ENCODE measurements at places on chromosomes 3 and 15. TPM values are rescaled to one million over a fixed set of nuclear protein-coding genes. Genes with fewer than 3 reads are reported as not detected.

Gene CYP1A2
- not detected for total RNA-seq

Gene CCR9
- total RNA-seq: not detected

Gene RHOV
- total RNA-seq: not detected

Gene GPR156
- total RNA-seq: 0.49 TPM

Gene HEG1
- 195 TPM for total RNA-seq

Gene OCA2
- not detected for total RNA-seq

Gene LCTL
- total RNA-seq: 0.32 TPM

Gene SPESP1
- 14.3 TPM for total RNA-seq

Gene ZNF80
- total RNA-seq: not detected

Gene CCDC9B
- 1.1 TPM for total RNA-seq

Gene SLC9C1
- total RNA-seq: 0.16 TPM

Gene SLC2A2
- not detected for total RNA-seq

Gene MLF1
- 4.9 TPM for total RNA-seq

Gene CASR
- total RNA-seq: not detected

Gene ABHD17C
- 15.4 TPM for total RNA-seq

Gene ITPKA
- total RNA-seq: 0.49 TPM

Gene PRRT3
- total RNA-seq: 2.8 TPM

Gene RABL3
- total RNA-seq: 17.0 TPM

Gene IL5RA
- total RNA-seq: not detected

Gene SERPINI2
- not detected for total RNA-seq

Gene LRRC2
- 0.32 TPM for total RNA-seq

Gene IL1RAP
- 31.6 TPM for total RNA-seq

Gene SPSB4
- not detected for total RNA-seq

Gene EFCC1
- not detected for total RNA-seq

Gene CRTC3
- total RNA-seq: 20.6 TPM

Gene TGM4
- total RNA-seq: not detected

Gene LRRC34
- 10.5 TPM for total RNA-seq

Gene RASGRF1
- not detected for total RNA-seq

Gene NTRK3
- total RNA-seq: 2.3 TPM

Gene RARRES1
- 13.9 TPM for total RNA-seq

Gene TIGIT
- 0.32 TPM for total RNA-seq

Gene BOC
- 10.4 TPM for total RNA-seq

Gene FBLN2
- 485 TPM for total RNA-seq

Gene GNAT1
- total RNA-seq: not detected

Gene DGKG
- 0.72 TPM for total RNA-seq

Gene C2CD4A
- 7.9 TPM for total RNA-seq

Gene GPR149
- total RNA-seq: not detected

Gene FAM3D
- not detected for total RNA-seq

Gene EXD1
- not detected for total RNA-seq

Gene ANKRD63
- not detected for total RNA-seq

Gene SLC38A3
- not detected for total RNA-seq

Gene GHRL
- total RNA-seq: not detected

Gene C3orf80
- 0.18 TPM for total RNA-seq

Gene CHRNA7
- total RNA-seq: 0.54 TPM

Gene HYAL1
- 6.1 TPM for total RNA-seq

Gene TUSC7
- total RNA-seq: not detected

Gene KNL1
- total RNA-seq: 8.8 TPM

Gene UBAP1L
- 0.16 TPM for total RNA-seq

Gene TNFSF10
- 0.36 TPM for total RNA-seq

Gene CLDN1
- 0.32 TPM for total RNA-seq

Gene CHDH
- total RNA-seq: under 0.01 TPM

Gene PAQR5
- 6.5 TPM for total RNA-seq

Gene KLHDC8B
- 17.3 TPM for total RNA-seq

Gene CX3CR1
- not detected for total RNA-seq
